ENCODE measurements at places on chromosomes 5 and 9. TPM values are rescaled to one million over a fixed set of nuclear protein-coding genes. Genes with fewer than 3 reads are reported as not detected.

- DNase-seq = no peak
These were observed 3.3 kb upstream of the MSMP start for GRCh38 chr9:35757226-35757891.

GRCh38 chr9:126374366-126374781, 47.7 kb downstream of the MVB12B start:
- DNase-seq = no peak

DNA sequence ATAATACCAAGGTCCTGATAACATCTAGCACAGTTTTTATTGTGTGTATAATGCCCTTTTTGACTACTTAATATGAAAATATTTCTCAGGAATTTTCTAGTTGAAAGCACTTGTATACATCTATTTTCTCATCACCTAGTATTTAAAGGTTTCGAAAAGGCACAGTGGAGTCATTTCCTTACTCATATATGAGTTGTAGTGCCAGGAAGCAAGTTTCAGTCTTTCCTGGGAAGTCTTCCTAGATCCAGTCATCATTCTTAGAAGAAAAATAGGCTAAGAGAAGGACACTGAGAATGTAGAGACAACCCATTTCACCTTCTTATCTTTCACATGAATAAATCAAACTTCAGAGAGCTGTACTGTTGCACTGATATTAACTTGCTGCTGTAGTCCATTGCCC, 70.2 kb downstream of the SLC25A46 start:
- no peak for DNase-seq

GRCh38 chr9:14339746-14340145, 25.8 kb upstream of the NFIB start:
- DNase-seq = no peak

- no peak for DNase-seq
These were observed 282.2 kb downstream of the MAN2A1 start for GRCh38 chr5:109971968-109972367.

DNA sequence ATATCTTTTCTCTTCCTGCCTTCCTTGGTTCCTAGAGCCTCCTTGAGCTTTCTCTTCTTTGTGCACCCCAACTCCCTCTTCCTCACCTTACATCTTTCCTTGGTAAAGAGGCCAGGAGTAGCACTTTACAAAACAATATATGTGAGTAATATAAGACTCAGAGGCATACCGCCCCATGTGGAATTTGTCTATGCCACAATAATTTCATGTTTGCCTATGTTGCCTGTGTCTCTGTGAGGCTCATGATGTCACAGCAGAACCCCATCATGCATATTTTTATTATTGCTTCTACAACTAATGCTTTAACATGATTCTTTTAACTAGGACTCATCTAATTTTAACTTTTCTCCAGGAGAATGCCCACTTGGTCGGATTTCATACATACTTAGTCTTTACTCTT, 15.0 kb upstream of the LVRN start:
- DNase-seq = no peak

GRCh38 chr5:149310947-149311658, 34.2 kb upstream of the GRPEL2 start:
- DNase-seq = no peak

- no peak for DNase-seq
These were observed 6.8 kb downstream of the SLC1A3 start for GRCh38 chr5:36613241-36613640.

DNA sequence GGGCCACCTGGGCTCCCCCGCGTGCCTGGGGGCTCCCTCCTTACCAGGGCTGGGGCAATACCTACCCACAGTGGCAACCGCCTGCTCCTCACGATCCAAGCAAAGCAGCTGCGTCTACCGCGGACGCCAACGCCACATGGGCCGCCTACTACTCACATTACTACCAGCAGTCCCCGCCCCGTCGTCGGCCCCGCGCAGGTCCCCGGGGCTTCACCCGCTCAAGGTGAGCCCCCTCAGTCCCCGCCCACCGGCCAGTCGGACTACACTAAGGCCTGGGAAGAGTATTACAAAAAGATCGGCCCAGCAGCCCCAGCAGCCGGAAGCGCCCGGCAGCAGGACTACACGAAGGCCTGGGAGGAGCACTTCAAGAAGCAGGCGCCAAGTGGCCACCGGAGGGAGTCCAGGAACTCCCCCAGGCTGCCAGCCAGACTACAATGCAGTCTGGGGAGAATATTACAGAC, 106.0 kb upstream of the MTAP start:
- DNase-seq = no peak

- no peak for DNase-seq
These were observed 14.7 kb downstream of the NDUFS4 start for GRCh38 chr5:53575101-53575500.

The NFIB gene
- not detected for total RNA-seq

The CDH6 gene
- total RNA-seq = not detected

The ORM1 gene
- total RNA-seq = not detected

The TNC gene
- not detected for total RNA-seq

The TMEM171 gene
- total RNA-seq = 1.4 TPM

The ZNF883 gene
- 0.22 TPM for total RNA-seq
